Stimulated activated naive B cell treated with anti-CD40 and anti-IgM and Interleukin-4, amounts not matched to agents 10 μg/mL and 1 μg/mL and 100 μg/mL, for 72 hours (primary cell): ENCODE measurements at places on chromosomes 16 and 17.

- no peak for DNase-seq
Measured at GRCh38 chr16:82019535-82019934, 8.3 kb upstream of the SDR42E1 start.

GRCh38 chr16:22214889-22215288, 8.8 kb downstream of the EEF2K start:
- DNase-seq = no peak

GRCh38 chr17:74779948-74780400, 3.8 kb upstream of the NAT9 start:
- peak; percentile 75 for DNase-seq

GRCh38 chr17:15918661-15919259, 26.2 kb upstream of the ADORA2B start:
- DNase-seq = no peak

GRCh38 chr17:7644775-7645174, 6.0 kb upstream of the ATP1B2 start:
- DNase-seq = peak; percentile 19

- no peak for DNase-seq
Measured at GRCh38 chr16:57012353-57012752, 23.0 kb downstream of the NLRC5 start.

DNA sequence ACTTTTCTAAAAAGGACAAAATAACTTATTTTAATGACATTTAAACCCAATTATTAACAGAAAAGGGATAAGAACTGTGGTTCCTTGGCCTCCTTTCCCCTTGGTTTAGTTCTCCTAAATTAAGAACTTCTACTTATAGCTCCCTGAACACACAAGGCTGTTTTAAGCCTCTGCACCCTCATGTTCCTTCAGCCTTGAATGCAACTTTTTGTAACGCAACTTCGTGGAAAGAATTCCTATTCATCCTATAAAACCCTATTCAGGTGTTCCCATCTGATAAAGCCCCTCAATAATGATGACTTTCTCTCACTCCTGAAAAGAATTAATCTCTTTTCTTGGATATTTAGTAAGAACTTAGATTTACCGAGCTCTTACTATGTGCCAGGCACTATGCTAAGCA, 6.3 kb downstream of the STAT3 start:
- DNase-seq = no peak

GRCh38 chr16:3882531-3882930, 2.0 kb upstream of the CREBBP start:
- no peak for DNase-seq

- no peak for DNase-seq
Measured at GRCh38 chr17:14205992-14206461, 30.6 kb downstream of the CDRT15 start.

- no peak for DNase-seq
Measured at GRCh38 chr16:14004031-14004728, 66.9 kb upstream of the MRTFB start.

GRCh38 chr16:85120006-85120340, 7.7 kb upstream of the CIBAR2 start:
- DNase-seq = no peak

DNA sequence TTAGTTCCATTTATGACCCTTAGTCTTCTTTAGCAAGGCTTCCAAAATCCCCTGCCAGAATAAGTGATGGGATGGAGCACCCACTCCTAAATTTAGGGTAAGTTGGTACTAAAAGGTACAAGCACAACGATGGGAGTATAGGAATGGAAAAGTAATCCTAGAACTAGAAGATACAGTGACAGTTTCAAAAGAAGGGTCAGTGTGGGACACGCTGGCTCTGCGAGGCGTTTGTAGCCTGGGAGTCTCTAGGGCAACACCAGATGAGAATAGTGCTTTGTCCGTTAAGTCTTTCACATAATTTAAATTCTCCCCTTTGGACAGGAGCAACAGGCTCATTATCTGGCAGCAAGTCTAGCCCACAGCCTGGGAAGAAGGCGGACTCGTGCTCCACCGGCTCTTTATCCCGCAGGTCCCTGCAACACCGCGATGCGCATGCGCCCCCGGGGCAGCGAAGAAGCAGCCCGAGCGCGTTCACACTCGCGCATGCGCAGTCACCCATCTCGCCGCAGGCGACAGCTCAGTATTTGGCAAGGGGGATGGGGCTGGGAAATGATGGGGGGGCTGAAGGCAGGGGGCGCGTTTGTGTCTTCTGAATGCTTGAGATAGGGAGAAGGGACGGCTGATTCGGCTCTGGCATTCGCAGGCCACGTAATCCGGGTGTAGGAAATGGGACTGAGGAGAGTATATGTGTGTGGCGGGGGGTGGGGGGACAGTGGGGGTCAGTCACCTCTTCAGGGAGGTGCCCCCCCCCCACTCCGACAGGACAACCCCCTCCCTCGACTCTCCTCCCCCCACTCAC, 564 bp downstream of the SPOP start:
- peak; percentile 87 for DNase-seq

DNA sequence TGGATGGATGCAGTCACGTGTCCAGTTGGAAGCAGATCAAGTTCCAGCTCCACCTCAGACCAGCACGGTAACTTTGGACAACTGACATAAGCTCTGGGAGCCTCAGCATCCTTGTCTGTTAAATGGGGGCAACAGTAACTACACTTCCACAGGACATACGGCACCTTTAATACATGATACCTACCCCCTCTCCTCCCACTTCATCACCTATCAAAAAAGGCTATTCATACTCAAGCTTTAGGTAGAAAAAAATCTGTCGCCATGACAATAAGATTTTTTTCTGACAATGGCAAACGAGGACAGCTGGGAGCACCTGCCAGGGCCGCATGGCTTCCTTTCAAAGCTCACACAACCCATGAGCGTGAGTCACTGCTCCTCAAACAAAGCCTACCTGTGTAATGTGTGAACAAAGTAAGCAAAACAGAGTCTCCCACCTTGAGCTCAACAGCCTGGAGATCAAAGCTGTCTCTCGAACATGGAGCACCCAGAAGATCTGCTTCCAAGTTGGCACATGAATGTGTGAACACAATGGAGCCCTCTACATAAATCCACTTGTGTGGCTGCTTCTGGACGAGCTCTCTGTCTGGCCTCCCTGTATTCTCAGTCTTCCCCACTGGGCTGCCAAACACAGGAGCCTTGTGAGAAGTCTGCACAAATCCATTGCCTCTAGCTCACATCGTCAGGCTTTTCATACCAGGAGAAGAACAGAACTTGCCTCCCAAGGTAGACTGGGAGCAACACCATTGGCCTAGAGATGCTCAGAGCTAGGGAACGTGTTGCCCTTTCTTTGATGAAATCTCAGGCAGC, 459.7 kb downstream of the SOX9 start:
- DNase-seq = no peak

DNA sequence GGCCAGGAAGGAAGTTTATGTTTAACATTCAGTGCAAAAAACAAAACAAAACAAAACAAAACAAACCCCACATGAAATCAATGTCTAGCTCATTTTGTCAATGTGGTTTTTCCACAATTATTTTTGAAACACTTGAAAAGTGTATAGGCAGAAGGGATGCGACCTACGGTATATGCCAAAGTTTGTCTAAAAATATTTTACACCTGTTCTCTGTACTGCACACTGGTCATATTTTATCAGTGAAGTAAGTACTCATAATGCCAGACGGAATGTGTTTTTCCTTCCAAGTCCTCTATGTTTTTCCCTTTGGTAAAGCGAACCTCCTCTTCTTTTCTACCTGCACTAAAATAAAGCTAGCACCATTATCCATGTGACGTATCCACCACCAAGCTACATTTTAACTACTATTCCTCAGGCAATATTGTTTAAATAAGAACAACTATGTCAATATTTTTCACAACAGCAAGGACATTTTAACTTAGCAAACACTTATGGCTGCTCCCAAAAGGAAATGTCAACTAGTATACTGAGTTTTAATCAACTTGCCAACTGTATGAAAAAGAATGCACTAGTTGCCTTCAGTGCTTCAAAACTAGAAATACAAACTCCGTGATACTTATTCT, 10.3 kb downstream of the TOB1 start:
- DNase-seq = no peak

GRCh38 chr16:79217375-79218011, 383.0 kb downstream of the MAF start:
- DNase-seq = no peak

GRCh38 chr16:82671741-82672140, 45.0 kb downstream of the CDH13 start:
- no peak for DNase-seq

DNA sequence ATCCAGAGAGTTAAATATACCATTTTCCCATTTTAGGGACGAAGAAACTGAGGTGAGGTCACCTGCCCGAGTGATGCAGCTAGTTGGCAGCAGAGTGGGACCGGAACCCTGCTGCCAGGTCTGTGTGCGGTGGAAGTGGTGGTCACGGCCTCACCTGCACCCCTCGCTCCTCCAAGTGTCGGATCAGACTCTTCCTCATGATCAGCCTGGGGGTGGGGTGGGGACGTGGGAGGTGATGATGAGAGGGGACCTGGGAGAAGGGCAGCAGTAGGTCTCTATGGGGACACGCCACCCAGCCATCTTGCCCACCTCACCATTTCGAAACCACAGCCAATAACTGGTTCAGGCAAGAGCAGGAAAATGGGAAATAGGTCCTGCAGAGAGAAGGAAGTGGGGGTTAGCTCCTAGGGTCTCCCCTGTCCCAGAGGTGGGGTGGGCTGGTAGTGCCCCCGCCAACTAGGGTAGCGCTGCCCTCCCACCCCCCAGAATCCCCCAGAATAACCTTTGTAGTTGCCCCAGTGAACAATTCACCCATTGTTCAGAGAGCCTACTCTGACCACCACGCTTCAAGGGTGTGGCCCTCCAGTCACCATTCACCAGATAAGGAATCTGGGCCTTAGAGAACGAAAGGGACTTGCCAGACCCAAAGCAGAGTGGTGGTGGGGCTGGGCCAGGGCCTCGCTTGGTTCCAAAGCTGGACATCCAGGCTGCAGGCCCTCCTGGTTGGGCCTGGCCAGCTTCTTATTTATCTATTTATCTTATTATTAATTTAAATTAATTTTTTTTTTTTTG, 5.1 kb downstream of the GDPD3 start:
- DNase-seq = no peak

DNA sequence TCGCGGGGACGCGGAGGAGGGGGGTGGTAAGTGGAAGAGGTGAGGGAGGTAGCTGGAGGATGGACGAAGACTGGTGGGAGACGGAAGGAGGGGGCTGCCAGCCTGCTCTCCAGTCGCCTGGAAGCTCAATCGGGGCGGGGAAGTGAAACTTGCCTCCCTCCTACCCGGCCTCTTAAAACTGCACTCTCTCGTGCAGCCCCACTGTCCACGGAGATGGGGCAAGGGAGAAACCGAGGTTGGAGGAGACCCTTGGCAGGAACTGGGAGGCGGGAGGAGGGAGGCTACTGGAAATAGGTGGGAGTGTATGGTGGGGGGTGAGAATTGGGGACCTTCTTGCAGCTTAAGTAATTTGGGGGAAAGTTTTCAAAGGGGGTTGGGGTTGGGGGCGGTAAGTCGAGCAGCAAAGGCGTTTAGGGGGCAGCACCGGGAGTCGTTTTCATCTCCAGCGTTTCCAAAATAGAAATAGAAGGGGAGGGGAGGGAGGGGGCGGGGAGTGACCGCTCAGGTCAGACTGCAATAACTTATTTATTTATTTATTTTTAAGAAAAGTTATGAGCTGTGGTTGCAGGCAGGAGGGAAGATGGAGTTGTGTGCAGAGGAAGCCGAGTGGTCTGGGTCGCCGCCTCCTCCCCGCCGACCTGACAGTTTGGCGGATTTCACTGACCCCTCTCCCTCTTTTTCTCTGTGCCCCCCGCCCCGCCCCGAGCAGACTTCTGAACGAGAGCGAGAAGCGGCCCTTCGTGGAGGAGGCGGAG, 1.4 kb downstream of the SOX9 start:
- no peak for DNase-seq

- DNase-seq = no peak
Measured at GRCh38 chr16:21264571-21265036, 13.5 kb downstream of the CRYM start.
